Hindlimb muscle (tissue), 1 donor: ENCODE measurements at places on chromosomes 1 and 21. TPM values are rescaled to one million over a fixed set of nuclear protein-coding genes. Genes with fewer than 3 reads are reported as not detected.
A peak's percentile ranks its signal among the peaks of the same experiment; 100 is the strongest.

The NME7 gene
- 12.0 TPM for polyA plus RNA-seq

The TAF1A gene
- polyA plus RNA-seq, result 8.6 TPM

The IQGAP3 gene
- 6.7 TPM for polyA plus RNA-seq

GRCh38 chr1:47776667-47777131 is 220.5 kb downstream of the TRABD2B start:
- peak; percentile 28 for DNase-seq

The NBPF6 gene
- polyA plus RNA-seq, result not detected

GRCh38 chr1:16038620-16038912 is 5.0 kb upstream of the CLCNKB start:
- DNase-seq, result no peak

DNA sequence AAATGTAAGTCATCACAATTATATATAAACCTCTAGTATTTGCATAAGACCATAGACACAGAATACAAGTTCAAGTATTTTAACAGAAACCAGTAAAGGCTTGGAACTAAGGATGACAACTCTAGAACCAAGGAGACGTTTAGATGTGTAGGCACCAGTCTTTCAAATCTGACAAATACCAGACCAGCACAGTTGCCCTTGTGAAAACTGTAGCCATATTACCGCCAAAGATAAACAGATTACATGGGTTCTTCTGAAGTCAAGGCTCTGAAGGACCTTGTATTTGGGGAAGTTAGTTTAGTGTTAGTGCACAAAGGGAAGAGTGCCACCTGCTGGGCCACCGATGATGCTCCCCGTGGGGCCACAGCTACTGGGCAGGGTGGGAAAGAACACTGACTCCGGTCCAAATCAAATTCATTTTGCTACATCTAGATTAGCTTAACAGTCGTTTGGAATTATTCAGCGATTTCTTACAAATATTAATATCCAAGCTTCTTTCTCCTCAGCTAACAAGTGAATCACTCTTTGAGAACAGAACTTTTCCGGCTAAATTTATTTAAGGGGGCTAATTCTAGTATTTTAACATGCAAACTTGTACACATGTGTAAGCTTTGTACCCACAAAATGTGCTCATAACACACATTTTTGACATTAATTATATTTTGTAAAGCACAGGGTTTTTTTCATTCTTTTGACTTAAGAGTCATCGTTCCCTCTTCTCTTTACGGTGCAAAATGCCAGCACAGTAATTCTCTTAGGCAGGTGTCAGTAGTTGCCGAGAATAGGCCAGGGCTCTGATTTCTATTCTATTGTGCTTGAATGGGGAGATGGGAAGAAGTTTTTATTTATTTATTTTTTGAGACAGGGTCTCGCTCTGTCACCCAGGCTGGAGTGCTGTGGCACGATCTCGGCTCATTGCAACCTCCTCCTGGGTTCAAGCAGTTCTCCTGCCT is 8.0 kb upstream of the NIBAN1 start:
- DNase-seq, result peak; percentile 71

The KLHDC8A gene
- 0.59 TPM for polyA plus RNA-seq

The U2AF1 gene
- polyA plus RNA-seq, result 24.6 TPM

GRCh38 chr21:33360281-33360680 is 35.5 kb downstream of the IFNAR1 start:
- DNase-seq, result no peak

The GOLPH3L gene
- polyA plus RNA-seq, result 19.7 TPM

GRCh38 chr21:21387916-21388315 is 389.7 kb downstream of the NCAM2 start:
- DNase-seq, result no peak

DNA sequence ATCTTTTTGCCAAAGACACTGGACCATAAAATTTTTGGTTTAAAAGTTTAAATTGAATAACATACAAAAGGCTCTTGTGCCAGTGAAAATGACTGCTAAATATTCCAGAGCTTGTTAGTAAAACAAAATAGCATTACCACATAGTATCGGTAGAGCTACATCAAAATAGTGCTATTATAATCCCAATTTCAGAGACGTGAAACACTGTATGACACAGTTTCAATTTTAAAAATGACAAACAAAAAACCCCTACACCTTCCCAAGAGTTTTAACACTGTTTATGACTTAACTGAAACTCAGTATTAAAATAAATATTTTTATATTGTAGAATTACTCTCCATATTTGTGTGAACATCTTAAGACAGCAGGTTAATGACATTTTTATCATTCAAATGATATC is 7.0 kb downstream of the SLC30A1 start:
- DNase-seq, result no peak

The NMNAT1 gene
- 12.8 TPM for polyA plus RNA-seq

DNA sequence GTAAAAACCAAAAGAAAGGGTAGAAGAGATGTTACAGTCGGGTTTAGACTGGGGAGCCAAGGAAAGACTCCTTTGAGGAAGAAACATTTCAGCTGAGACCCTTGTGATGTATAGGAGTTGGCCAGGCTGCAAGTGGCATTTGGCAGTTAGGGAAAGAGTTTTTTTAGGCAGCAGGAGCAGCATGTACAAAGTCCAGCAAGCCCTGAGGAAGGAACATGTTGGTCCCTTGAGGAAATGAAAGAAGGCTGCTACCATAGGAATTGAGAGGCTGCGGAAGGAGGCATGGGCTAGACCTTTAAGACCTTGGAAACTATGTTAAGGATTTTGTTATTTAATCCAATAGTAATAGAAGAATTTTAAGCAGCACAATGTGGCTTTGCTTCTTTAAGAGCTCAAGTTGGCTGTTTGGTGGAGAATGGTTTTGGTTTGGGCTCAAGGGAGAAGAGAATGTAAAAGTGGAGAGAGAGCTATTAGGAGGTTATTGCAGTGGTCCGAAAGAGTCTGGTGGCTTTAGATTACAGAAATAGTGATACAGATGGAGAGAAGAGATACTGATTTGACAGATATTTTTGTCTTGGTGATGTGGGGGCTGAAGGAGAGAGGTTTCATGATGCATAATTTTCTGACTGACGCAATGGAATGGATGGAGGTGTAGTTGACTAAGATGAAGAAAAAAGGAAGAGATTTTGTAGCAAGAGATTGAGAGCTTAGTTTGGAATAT is 26.6 kb downstream of the SMAP2 start:
- DNase-seq, result no peak

The MYBPH gene
- polyA plus RNA-seq, result 534 TPM

The SHISA4 gene
- polyA plus RNA-seq, result 89.2 TPM

- DNase-seq, result no peak
These were observed 34.5 kb upstream of the TRABD2B start for GRCh38 chr1:48031676-48032075.

- no peak for DNase-seq
These were observed 181.2 kb upstream of the SGIP1 start for GRCh38 chr1:66352792-66353191.

- DNase-seq, result no peak
These were observed 34.3 kb upstream of the RAP1GAP start for GRCh38 chr1:21703318-21703963.

The TSTD1 gene
- polyA plus RNA-seq, result 30.0 TPM

- no peak for DNase-seq
These were observed 3.9 kb downstream of the NHLH1 start for GRCh38 chr1:160370561-160371345.

GRCh38 chr1:175203570-175204068 is 11.0 kb upstream of the KIAA0040 start:
- DNase-seq, result no peak

The CLDN17 gene
- not detected for polyA plus RNA-seq

DNA sequence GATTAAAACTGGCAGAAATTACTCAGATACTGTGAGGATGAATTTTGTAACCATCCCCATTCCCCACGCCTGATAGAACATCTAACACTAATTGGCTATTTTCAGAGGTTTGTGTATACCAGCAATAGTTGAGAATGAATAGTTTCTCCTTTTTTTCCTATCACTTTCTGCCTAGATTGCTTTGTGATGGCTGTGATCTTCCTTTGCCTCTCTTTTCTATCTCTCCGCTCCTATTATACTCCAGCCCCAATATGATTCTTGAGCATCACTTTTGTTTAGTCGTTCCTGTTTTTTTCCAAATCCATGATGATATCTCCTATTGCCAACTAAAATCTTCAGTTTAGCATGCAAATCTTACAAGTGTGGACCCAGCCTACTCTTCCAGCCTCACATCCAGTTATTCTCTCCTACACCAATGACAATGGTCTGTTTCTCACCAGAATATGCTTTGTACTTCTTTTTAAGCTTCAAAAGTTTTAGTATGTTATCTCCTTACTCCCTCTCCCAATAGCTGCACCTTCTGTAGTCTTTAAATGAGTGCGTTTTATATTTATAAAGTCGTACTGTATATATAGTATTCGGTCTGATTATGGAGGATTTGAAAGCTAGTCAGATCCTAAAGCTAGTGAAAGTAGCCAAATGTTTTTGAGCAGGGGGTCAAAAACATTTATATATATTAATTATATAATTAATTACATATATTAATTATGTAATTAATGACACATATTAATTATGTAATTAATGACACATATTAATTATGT is 25.2 kb downstream of the MAGI3 start:
- peak; percentile 30 for DNase-seq

DNA sequence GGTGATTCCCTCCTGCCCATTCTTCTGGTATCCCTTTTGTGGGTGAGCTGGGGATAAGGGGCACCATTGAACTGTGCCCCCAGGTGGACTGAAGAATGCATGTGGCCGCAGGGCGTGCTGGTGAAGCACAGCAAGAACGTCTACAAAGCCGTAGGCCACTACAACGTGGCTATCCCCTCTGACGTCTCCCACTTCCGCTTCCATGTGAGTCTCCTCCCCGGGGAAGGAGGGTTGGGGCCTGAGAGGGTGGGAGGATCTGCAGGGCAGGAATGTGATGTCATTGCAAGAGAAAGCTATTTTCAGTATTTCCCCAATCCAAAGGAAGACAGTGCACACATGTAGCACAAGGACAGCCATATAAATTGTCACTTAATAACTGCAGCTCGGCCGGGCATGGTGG is 7.5 kb upstream of the KPNA6 start:
- peak; percentile 34 for DNase-seq

The CALML6 gene
- polyA plus RNA-seq, result 211 TPM

- DNase-seq, result no peak
These were observed 183.3 kb upstream of the JUN start for GRCh38 chr1:58966917-58967740.

DNA sequence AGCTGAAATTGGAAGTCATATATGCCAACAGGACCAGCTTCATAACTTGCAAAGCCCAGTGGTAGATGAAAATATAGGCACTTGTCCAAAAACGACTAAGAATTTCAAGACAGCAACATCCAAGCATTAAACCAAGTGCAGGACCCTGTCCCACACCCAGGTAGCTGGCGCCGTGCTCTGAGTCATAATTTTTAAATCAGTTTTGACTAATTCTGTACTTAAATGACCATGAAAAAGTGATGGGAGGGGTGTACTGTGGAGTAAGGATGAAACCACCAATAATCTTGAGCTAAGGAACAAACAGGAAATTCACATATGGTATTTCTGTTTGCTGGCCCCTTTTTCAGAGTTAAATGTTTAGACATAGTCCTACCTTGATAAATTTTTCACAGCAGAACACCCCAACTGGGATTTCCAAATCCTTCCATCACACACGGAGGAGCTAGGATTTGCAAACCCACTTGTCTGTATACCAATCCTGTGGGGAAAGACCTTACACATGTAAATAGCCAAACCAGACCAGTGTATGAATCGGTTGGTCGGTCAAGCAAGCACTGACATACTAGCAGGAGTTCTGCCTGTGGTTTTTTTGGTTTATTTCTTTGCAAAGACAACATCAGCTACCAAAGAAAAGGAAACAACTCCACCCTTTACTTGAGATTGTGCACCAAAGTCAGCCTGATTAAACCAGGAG is 235.7 kb upstream of the RAB4A start:
- no peak for DNase-seq

- no peak for DNase-seq
These were observed 17.2 kb downstream of the PTAFR start for GRCh38 chr1:28159243-28159642.

The FHL3 gene
- 162 TPM for polyA plus RNA-seq

GRCh38 chr1:50981741-50982140 is 11.7 kb downstream of the CDKN2C start:
- DNase-seq, result no peak

- DNase-seq, result peak; percentile 6
These were observed 33.5 kb upstream of the C1orf53 start for GRCh38 chr1:197868751-197869489.

The C8A gene
- polyA plus RNA-seq, result not detected

- no peak for DNase-seq
These were observed 30.4 kb downstream of the TFAP2E start for GRCh38 chr1:35603468-35603867.
